Pancreas (tissue), 10 donors: ENCODE measurements at places on chromosomes 16 and 17. TPM values are rescaled to one million over a fixed set of nuclear protein-coding genes. Genes with fewer than 3 reads are reported as not detected.
A peak's percentile ranks its signal among the peaks of the same experiment; 100 is the strongest.

TVP23A gene
- 0.16 TPM for total RNA-seq

KRT25 gene
- not detected for total RNA-seq

CALB2 gene
- total RNA-seq: 0.19 TPM

SENP3 gene
- 14.8 TPM for total RNA-seq

- H3K27me3 ChIP-seq: no peaks in the 10 kb centered on the region
- H3K27ac ChIP-seq: no peak overlapping the region
- no peaks in the 10 kb centered on the region for H3K4me1 ChIP-seq
- no peak overlapping the region for H3K4me3 ChIP-seq
Measured at GRCh38 chr17:431494-431893, 78.9 kb upstream of the RPH3AL start.

DNA sequence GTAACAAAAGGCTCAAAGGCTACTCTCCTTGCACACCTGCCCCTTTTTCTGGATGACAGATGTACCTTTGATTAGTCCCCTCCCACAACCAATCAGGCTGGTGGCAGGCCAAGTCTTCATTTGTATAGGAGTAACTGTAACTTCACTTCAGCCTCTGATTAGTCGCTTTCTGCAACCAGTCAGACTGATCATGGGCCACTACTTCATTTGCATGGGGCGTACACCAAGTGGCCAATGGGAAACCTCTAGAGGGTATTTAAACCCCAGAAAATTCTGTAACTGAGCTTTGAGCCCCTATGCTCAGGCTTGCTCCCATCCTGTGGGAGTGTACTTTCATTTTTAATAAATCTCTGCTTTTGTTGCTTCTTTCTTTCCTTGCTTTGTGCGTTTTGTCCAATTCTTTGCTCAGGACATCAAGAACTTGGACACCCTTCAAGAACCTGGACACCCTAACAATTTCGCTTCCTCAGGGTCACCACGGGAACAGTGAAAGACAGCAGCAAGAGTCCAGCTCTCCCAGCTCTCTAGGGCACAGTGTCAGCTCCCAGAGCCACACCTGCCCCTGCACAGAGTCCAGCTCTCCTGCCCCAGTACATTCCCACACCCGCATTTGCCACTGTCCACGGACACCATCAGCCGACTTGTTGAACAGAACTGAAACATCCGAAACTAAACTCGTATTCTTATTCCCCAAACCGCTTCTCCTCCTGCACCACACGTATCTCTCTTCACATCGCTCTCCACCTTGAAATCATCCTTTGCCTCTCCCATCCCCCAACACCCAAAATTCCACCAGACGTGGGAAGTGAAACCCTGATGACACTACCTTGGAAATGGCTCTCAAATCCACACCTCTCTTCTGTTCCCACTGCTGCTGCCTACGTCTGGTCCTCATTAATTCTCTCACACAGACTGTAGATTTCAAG lies 53.4 kb downstream of the ABCC12 start:
- no peaks in the 10 kb centered on the region for H3K4me1 ChIP-seq
- no peak overlapping the region for H3K4me3 ChIP-seq
- no peaks in the 10 kb centered on the region for H3K36me3 ChIP-seq

- H3K27me3 ChIP-seq: no peaks in the 10 kb centered on the region
- H3K36me3 ChIP-seq: no peaks in the 10 kb centered on the region
- H3K4me1 ChIP-seq: peaks cover 5% of the 10 kb centered on the region
Measured at GRCh38 chr16:46688101-46688653, 801 bp downstream of the VPS35 start.

ENPP7 gene
- 0.12 TPM for total RNA-seq

KRTAP2-3 gene
- total RNA-seq: not detected

GRCh38 chr16:22424161-22424937 lies 49.9 kb upstream of the CDR2 start:
- no peaks in the 10 kb centered on the region for H3K36me3 ChIP-seq
- H3K27ac ChIP-seq: peak overlapping the region; percentile 67
- H3K4me1 ChIP-seq: no peaks in the 10 kb centered on the region

- no peaks in the 10 kb centered on the region for H3K36me3 ChIP-seq
- no peak overlapping the region for H3K4me3 ChIP-seq
Measured at GRCh38 chr17:44637066-44637465, 19.2 kb upstream of the MEIOC start.

DNA sequence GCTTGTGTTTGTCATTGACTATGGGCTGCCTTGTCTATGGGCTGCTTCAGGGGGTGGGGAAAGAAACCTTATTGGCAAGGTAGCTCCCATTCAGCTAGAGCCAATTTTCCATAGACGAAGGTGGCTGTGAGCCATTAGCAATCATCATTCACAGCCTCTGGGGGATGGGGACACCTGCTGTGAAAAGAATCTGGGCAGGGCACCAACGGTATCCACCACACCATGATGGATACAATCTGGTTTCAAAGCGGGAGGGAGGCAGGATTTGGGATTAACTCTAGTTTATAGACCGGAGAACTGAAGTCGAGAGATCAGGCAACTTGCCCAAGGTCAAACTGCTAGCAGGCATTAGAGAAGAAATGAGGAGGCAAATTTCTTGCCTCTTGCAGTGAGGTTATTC lies 182.3 kb downstream of the SHISA9 start:
- H3K4me1 ChIP-seq: peaks cover 18% of the 10 kb centered on the region
- DNase-seq: no peak
- peak overlapping the region; percentile 77 for H3K27ac ChIP-seq
- no peaks in the 10 kb centered on the region for H3K27me3 ChIP-seq
- no peaks in the 10 kb centered on the region for H3K36me3 ChIP-seq
- no peak overlapping the region for H3K4me3 ChIP-seq

GID4 gene
- total RNA-seq: 9.6 TPM

DNA sequence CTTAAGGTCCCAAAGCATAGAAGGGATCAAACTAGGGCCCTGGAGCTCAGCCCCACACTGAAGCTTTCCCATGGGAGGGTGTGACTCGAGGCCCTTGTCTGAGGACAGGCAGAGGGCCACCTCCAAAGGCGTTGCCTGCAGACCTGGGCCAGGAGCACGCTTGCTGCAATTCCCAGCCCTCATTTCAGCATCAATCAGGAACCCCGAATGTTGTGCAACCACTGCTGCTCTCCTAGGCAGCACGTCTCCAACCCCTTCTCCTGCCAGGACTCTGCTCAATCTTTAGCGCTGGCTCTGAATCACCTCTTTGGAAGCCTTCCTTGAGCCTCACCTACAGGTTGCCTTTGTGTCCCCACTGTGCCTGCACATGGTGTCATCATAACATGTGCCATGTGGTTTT lies 14.0 kb upstream of the ATP2C2 start:
- H3K27me3 ChIP-seq: no peaks in the 10 kb centered on the region
- H3K4me3 ChIP-seq: no peak overlapping the region
- no peaks in the 10 kb centered on the region for H3K4me1 ChIP-seq
- H3K27ac ChIP-seq: no peak overlapping the region
- DNase-seq: no peak
- no peaks in the 10 kb centered on the region for H3K36me3 ChIP-seq

NETO2 gene
- total RNA-seq: 0.60 TPM

DNA sequence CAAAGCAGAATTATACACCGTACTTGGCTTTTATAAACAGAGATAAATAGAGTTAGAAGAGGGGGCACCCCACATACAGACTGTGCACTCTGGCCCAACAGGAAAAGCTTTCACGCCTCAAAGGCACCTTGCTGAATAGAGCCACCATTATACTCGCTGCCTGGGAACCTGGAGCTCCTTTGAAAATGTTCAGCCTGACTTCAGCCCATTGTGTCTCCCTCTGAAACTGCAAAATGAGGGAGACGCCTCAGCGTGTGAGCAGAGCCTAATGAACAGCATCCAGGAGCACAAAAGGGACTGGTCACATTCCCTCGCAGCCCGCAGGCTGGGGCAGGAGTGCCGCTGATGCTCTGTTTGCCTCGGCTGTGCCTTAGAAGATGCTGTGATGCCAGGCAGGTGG lies 46.3 kb downstream of the ABCC12 start:
- no peaks in the 10 kb centered on the region for H3K4me1 ChIP-seq
- DNase-seq: no peak
- no peaks in the 10 kb centered on the region for H3K36me3 ChIP-seq
- H3K27ac ChIP-seq: no peak overlapping the region

KRTAP3-1 gene
- total RNA-seq: not detected

GRCh38 chr17:48547808-48548522 lies 3.1 kb upstream of the HOXB2 start:
- no peaks in the 10 kb centered on the region for H3K4me1 ChIP-seq
- H3K27me3 ChIP-seq: no peaks in the 10 kb centered on the region
- no peak overlapping the region for H3K4me3 ChIP-seq
- H3K27ac ChIP-seq: no peak overlapping the region
- no peaks in the 10 kb centered on the region for H3K36me3 ChIP-seq
- no peak for DNase-seq

DNA sequence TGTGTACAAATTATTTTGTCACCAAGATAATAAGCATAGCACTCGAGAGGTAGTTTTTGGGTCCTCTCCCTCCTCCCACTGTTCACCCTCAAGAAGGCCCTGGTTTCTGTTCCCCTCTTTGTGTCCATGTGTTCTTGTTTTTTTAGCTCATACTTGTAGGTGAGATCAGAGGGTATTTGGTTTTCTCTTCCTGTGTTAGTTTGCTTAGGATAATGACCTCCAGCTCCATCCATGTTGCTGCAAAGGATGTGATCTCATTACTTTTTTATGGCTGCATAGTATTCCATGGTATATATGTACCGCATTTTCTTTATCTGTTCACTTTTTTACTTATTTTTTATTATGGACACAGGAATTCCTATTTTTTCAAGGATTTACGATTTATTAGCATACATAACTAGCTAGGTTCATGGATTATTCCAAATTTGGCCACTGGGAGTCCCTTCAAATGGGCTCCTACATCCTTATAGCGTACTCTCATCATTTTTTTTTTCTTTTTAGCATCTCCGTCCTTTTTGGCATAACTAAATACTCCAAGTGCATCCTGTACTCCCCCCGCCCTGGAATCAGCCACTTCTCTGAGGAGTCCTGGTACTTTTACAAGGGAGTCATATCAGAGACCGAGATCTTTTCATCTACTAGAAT lies 7.3 kb downstream of the TADA2A start:
- peaks cover 30% of the 10 kb centered on the region for H3K36me3 ChIP-seq
- H3K27me3 ChIP-seq: no peaks in the 10 kb centered on the region
- no peak for DNase-seq
- H3K4me1 ChIP-seq: no peaks in the 10 kb centered on the region

TAC4 gene
- total RNA-seq: not detected

- H3K4me3 ChIP-seq: no peak overlapping the region
- peaks cover 6% of the 10 kb centered on the region for H3K4me1 ChIP-seq
- no peaks in the 10 kb centered on the region for H3K27me3 ChIP-seq
- no peaks in the 10 kb centered on the region for H3K36me3 ChIP-seq
- no peak overlapping the region for H3K27ac ChIP-seq
Measured at GRCh38 chr17:42188749-42189650, 3.7 kb upstream of the HCRT start.

- peak; percentile 76 for DNase-seq
- no peaks in the 10 kb centered on the region for H3K27me3 ChIP-seq
- H3K4me1 ChIP-seq: peaks cover 71% of the 10 kb centered on the region
- no peak overlapping the region for H3K4me3 ChIP-seq
- H3K36me3 ChIP-seq: no peaks in the 10 kb centered on the region
Measured at GRCh38 chr17:41777574-41778188, 8.8 kb downstream of the JUP start.

CTRB2 gene
- 40,336 TPM for total RNA-seq

DNA sequence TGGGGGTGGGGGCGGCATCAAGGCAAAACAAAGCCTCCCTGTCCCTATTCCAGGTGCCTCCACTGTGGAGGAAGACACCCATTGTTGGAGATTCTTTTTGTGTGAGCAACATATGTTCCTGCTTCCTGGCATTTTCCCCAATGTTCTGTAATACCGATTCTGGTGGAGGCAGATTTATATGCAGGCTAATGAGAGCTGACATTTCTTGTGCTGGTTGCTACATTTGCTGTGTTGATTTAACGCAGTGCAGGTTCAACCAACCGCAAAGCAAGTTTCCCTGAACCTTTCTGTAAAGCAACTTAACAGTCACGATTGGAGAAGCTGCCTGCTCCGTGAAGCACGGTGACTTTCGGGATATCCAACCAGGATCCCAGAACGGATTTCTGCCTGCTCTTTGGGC lies 260.5 kb downstream of the CBLN1 start:
- no peak overlapping the region for H3K27ac ChIP-seq
- no peak overlapping the region for H3K4me3 ChIP-seq
- no peak for DNase-seq
- H3K36me3 ChIP-seq: no peaks in the 10 kb centered on the region

DNA sequence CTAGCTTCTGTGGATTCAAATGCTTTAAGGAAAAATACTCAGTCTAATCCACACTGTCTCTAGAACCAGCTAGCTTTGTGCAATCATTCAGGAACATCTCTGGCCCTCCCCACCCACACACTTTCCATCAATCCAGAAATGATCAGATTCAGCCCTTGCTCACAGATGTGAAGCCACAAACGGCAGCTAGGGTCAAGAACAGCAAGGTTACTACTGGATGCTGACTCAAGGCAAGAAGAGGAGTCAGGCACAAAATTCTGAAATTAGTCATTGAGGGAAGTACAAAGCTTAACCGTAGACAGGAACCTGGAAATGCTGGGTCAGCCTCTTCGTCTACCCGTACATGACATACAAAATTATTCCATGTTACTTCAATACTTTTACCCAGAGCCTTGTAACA lies 174.6 kb downstream of the CDH13 start:
- no peak overlapping the region for H3K4me3 ChIP-seq
- no peaks in the 10 kb centered on the region for H3K27me3 ChIP-seq
- no peaks in the 10 kb centered on the region for H3K36me3 ChIP-seq
- H3K4me1 ChIP-seq: no peaks in the 10 kb centered on the region
- DNase-seq: no peak

GRCh38 chr16:88596483-88596882 lies 26.3 kb downstream of the ZC3H18 start:
- DNase-seq: no peak
- H3K27ac ChIP-seq: no peak overlapping the region
- H3K27me3 ChIP-seq: no peaks in the 10 kb centered on the region

DNA sequence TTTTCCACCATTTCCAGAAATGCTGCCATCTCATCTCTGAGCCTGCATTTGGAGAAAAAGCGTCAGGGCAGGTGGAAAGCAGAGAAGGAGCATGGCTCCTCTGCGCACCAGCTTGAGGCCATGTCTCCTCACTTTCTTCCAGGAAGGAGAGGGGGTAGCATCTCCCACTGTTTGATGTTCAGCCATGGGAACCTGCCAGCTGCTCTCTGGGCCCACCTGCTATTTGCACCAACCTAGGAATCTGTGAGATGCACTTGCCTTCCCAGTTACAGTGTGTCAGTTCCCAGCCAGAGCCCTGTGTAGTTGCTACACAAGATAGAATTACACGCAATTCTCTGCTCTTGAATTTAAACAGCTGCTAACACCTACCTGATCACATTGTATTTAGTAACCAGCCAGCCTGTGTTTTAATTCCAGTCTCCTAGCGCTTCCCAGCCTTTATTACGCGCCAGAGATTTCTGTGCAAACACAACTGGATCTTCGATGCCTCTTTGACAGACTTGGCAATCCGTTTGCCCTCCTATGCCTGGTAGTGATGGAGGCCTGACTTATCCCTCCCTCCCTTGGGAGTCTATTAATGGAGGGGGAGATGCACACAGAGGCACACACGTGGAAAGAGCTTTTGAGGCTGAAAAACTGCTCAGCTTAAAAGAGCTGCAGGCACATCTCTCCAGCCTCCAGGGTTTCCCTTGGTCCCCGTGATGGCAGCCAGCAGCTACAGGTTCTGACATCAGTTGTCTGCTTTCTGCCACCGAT lies 98.1 kb upstream of the SEC14L1 start:
- H3K36me3 ChIP-seq: no peaks in the 10 kb centered on the region
- H3K4me3 ChIP-seq: no peak overlapping the region
- DNase-seq: no peak
- H3K4me1 ChIP-seq: no peaks in the 10 kb centered on the region

- DNase-seq: no peak
- H3K36me3 ChIP-seq: no peaks in the 10 kb centered on the region
- no peak overlapping the region for H3K27ac ChIP-seq
- no peaks in the 10 kb centered on the region for H3K4me1 ChIP-seq
- no peaks in the 10 kb centered on the region for H3K27me3 ChIP-seq
- H3K4me3 ChIP-seq: no peak overlapping the region
Measured at GRCh38 chr17:83201206-83202001, 122.0 kb downstream of the METRNL start.

WNK4 gene
- 0.51 TPM for total RNA-seq
